ENCODE measurements at places on chromosomes 16 and 17.

GRCh38 chr16:3235856-3236669, 1.1 kb upstream of the ZNF200 start:
- DNase-seq = peak; percentile 42

DNA sequence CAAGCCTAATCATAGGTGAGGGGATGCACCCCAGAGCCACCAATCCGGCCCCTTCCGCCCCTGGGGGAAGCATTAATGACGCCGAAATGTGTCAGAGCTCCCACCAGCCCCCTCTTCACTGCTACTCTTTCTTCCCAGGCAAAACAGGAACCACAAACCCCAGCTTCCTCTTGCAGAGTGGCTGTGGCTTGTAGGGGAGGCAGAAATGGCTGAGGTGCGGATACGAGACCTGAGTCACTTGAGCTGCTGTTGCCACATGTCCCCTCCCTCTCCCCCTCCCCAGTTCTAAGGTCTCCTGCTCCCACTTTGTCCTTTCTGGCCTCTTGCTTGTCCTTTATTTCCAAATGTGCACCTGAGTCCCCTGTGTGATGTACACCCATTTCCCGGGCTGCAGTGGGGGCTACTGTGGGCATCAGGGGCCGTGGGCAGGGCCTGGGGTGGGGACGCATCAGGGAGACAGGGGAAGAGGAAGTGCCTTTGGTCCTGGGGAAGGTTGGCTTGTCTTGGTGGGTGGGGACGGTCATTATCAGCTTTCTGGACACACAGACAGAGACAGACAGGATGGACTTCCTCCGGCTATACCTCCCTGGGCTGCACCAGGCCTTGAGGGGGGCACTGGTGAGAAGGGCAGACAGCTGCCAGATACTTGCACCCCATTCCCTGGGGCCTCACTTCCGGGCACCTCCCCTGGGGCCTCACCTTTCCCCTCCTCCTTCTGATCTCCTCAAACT, at the start of gene APOBR:
Gene APOBR, plus strand, starts transcription at position 523 of the 731 bp plus-strand sequence. Its CDS starts 39 bp downstream, at position 562.
- DNase-seq = peak; percentile 95

- no peak for DNase-seq
Observed at GRCh38 chr17:66942451-66943264, 21.8 kb upstream of the CACNG4 start.

DNA sequence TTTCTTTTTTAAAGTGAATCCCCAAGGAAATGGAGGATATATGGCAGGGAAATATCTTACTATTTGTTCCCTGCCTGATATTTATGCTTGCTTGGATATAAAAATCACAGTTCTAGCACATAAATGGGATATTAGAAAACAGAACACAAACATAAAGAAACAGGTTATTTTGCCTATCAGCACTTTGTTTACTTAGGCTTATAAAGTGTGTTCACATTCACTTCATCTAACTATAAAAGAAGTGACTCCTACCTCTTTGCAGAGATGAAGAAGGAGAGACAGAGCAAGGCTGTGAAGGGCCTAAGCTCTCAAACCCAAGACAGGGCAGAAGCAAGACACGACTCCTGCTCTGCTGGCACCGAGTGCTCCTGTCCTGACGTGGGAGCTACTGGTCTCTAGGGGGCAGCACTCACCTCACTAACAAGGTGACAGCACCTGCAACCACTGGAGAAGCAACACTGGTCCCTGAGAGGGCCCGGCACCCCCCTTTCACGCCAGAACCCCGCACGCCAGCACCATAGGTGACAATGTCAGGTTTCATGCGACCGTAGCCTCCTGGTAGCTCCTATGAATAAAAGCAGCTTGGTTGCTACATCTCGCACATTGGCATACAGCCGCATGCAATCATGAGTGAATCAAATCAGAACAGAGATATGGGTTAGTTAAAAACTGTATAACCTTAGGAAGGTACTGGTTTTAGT, 32.0 kb downstream of the MBTPS1 start:
- DNase-seq = no peak

- DNase-seq = peak; percentile 44
Observed at GRCh38 chr17:80871341-80871740, 120.3 kb upstream of the CHMP6 start.

GRCh38 chr16:24652803-24653202, 76.6 kb upstream of the TNRC6A start:
- DNase-seq = no peak

GRCh38 chr16:79439901-79440300, 160.6 kb downstream of the MAF start:
- DNase-seq = no peak

DNA sequence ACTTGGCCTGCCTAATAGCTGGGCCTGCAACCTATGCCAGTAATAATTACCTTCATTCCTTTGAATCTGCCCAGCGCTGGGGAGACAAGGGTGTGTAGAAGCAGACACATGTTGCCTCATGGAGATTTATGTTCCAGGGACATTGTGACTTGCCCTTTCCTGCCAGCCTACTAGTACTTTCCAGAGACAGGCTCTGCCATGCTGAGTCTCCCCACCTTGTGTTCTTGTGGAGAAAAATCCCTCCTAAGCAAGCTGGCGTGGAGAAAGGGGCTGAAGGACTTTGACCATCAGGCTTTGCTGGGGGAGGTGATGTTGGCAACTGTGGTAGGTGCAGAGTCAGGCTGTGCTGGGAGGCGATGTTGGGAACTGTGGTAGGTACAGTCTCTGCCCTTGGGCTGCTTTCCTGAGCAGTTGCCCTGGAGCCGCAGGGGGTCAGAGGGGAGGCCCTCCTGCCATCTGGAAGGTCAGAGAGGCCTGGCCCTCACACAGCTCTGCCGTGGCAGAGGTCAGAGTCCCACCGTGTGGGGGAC, 4.0 kb downstream of the KSR1 start:
- DNase-seq = no peak

DNA sequence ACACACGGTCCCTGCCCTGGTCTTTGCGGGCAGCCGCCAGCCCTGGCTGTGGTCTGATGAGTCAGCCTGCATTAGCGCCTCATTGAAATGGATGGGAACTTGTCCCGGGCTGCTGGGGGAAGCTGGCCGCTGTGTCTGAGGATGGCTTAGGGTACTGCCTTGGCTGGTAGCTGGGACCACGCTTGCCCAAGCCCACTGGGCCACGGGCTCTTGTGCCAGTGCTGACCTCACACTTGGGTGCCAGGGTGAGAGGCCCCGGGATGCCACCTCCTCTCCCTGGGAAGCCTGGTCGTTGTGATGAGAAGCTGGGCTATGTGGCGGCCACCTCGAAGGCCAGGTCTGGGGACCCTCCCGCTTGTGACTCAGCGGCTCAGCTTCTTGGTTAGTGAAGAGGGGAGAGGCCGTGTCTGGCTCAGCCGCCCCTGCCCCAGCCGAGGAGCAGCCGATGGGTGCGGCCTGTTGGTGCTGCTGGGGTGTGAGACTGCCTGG, 10.7 kb downstream of the CACNA1H start:
- no peak for DNase-seq

DNA sequence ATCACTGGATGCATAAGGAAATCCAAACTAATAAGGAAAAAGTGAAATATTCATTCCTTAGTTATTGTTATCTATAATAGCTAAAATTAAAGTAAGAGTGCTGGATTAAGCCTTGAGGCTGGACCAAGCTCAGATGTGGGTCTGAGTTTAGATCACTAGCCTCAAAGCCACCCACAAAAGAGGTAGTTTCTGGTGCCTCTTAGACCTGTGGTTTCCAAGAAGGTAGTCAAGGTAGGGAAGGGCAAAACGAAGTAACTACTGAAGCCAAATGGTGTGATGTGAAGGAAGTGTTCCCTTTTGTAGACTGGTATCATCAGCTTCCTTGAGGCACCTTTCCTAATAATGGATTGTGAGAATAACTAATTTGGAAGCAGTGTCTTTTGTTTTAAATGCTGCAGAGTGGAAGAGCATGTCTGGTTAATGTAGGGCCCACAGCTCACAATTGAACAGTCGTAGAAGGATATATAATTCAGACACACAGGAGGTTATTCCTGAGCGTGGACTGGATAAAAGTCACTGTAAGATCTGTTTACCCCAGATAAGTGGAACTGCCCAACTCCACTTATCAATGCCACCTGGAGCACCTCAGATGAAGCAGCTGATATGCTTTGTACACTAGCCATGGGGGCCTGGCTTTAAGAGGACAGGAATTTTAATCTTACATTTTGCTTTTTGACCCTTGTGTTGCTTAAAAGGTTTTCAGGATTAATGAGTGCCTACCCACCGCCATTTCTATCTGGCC, 31.7 kb upstream of the LCMT1 start:
- no peak for DNase-seq

DNA sequence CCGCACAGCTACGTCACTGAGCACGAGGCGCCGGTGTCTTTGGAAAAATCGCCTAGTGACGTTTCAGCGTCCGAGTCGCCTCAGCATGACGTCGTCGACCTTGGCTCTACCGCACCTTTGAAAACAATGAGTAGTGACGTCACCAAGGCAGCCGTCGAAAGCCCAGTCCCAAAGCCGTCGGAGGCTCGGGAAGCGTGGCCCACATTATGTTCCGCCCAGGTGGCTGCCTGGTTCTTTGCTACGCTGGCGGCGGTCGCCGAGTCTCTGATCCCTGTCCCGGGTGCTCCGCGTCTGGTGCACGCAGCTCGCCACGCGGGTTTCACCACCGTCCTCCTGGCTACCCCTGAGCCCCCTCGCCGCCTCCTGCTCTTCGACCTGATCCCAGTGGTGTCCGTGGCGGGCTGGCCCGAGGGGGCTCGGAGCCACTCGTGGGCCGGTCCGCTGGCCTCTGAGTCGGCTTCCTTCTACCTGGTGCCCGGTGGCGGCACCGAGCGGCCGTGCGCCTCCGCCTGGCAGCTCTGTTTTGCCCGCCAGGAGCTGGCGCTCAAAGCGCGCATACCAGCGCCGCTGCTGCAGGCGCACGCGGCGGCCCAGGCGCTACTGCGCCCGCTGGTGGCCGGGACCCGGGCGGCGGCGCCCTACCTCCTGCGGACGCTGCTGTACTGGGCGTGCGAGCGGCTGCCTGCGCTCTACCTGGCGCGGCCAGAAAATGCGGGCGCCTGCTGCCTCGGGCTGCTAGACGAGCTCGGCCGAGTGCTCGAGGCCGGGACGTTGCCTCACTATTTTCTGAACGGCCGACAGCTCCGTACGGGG, 1.5 kb downstream of the TMEM102 start:
- DNase-seq = no peak

GRCh38 chr17:56786989-56787482, 46.7 kb downstream of the C17orf67 start:
- DNase-seq = peak; percentile 84

- DNase-seq = no peak
Observed at GRCh38 chr17:45130681-45131615, 1.4 kb downstream of the PLCD3 start.

GRCh38 chr17:47935961-47936360, 5.4 kb upstream of the PNPO start:
- no peak for DNase-seq

GRCh38 chr17:20262226-20263114, 204.9 kb downstream of the LGALS9B start:
- no peak for DNase-seq

DNA sequence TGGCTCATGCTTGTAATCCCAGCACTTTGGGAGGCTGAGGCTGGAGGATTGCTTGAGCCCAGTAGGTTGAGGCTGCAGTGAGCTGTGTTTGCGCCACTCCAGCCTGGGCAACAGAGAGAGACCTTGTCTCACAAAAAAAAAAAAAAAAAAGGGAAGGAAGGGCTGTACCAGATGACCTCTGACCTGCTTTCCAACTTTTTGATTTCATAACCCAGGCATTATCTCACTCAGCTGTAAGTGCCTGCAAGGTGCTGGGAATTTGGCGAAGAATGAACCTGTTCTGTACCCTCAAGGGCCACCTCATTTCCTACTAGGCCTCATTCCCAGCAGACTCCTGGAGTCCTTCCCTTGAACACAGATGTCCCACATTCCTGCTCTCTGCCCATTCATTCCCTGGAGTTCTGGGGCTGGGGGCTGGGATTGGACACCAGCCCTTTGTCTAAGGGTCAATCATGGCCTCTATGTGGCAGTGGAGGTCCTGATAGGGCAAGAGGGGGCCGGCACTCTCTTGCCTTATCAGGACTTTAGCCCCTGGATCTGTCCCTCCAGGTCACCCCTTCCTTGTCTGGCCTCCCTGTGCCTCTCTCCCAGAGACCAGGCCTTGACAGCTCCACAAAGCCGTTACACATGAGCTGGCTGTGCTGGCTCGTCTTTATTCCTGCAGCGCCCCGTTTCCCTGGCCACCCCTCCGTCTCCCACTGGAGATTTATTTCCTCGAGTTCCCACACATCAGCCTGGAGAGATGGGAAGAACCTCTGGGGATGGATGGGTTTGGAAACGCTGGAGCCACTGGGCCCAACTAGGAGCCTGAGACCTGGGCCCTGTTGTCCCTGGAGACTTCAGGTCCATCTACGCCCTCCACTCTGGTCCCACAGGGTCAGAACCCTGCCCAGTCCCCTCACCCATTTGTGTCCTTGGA, 821 bp upstream of the GFAP start:
- DNase-seq = no peak

DNA sequence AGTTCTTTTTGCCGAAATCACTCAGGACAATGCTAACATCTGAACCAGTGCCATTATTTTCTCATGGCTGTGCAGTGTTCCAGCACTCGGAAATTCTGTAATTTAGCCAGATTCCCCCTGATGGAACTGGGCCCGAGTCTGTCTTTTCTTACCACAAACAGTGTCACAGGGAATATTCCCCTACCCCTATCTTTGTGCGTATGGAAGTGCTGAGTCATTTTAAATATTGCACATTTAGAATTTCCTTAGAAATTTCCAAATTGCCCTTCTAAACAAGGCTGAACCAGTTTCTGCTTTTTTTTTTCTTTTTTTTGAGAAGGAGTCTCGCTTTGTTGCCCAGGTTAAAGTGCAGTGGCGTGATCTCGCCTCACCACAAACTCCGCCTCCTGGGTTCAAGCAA, 88.0 kb upstream of the CREBBP start:
- DNase-seq = no peak

DNA sequence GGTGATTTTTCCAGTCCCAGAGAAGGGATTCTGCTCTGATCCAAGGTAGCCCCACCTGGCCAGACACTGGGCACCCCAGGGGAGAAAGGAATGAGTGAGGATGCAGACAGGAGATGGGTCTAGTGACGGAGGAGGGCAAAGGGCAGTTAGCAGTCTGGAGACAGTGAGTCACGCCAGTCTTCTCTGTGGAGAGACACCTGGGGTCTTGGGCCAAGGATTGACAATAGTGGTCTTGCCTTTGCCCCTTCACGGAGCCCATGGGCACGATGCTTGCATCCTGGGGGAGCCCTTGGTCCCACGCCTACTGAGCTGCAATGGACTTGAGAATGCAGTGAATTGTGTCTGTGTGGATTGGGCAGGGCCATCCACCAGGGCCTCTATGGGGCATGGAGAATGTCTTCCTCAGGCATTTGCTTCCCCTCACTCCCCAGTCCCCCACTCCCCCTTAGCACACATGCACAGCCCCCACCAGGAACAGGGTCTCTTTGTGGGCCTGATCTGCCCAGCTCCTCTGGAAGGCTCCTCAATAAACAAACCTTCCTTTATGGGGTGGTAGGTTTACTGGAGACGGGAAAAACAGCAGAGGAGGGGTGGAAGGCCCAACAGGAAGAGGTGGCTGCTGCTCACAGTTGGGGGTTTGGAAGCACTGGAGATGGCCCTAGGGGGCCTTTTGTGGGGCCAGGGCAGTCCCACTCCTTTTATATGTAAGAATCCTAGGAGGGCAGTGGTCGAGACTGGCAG, 1.4 kb downstream of the CHAD start:
- no peak for DNase-seq

- DNase-seq = no peak
Observed at GRCh38 chr16:10831894-10832886, 13.6 kb upstream of the TVP23A start.

Measured in GDM1 (cell line).